ENCODE measurements at places on chromosomes 7 and 10. TPM values are rescaled to one million over a fixed set of nuclear protein-coding genes. Genes with fewer than 3 reads are reported as not detected.

The LDB3 gene
- total RNA-seq = 0.73 TPM

The PHKG1 gene
- 3.9 TPM for total RNA-seq

The LRRN3 gene
- total RNA-seq = not detected

The CALHM1 gene
- total RNA-seq = not detected

The ERLIN1 gene
- total RNA-seq = 24.9 TPM

The EPO gene
- 0.30 TPM for total RNA-seq

The HKDC1 gene
- 173 TPM for total RNA-seq

The NPC1L1 gene
- 0.30 TPM for total RNA-seq

The C10orf105 gene
- not detected for total RNA-seq

All from PC-9 (cell line).